OCI-LY7 (cell line): ENCODE measurements at places on chromosomes 1 and 21.

DNA sequence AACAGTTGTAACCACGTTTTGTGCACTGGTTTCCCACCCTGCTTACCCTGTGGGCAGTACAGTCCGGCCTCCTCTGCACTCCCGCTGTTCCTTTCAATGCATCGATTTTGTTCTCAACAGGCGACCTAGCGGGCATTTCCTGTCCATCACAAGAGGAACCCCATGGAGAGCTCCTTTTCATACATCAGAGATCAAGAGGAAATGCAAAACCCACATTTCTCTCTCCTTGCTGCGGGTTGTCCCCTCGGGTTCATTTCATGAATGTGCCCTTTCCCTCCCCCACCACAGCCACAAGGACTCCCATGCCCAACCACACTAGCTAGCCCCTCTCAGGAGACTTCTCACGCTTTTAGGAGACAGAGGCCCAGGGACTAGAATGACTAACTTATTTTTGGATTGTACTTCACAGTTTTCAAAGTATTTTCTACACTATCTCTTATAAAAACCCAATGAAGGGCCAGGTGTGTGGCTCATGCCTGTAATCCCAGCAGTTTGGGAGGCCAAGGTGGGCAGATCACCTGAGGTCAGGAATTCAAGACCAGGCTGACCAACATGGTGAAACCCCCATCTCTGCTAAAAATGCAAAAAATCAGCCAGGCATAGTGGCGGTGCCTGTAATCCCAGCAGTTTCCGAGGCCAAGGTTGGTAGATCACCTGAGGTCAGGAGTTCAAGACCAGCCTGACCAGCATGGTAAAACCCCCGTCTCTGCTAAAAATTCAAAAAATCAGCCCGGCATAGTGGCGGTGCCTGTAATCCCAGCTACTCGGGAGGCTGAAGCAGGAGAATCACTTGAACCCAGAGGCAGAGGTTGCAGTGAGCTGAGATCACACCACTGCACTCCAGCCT lies 18.4 kb downstream of the ATP1A4 start:
- DNase-seq = peak; percentile 23

GRCh38 chr1:208431721-208432120 lies 187.5 kb upstream of the PLXNA2 start:
- DNase-seq = no peak

DNA sequence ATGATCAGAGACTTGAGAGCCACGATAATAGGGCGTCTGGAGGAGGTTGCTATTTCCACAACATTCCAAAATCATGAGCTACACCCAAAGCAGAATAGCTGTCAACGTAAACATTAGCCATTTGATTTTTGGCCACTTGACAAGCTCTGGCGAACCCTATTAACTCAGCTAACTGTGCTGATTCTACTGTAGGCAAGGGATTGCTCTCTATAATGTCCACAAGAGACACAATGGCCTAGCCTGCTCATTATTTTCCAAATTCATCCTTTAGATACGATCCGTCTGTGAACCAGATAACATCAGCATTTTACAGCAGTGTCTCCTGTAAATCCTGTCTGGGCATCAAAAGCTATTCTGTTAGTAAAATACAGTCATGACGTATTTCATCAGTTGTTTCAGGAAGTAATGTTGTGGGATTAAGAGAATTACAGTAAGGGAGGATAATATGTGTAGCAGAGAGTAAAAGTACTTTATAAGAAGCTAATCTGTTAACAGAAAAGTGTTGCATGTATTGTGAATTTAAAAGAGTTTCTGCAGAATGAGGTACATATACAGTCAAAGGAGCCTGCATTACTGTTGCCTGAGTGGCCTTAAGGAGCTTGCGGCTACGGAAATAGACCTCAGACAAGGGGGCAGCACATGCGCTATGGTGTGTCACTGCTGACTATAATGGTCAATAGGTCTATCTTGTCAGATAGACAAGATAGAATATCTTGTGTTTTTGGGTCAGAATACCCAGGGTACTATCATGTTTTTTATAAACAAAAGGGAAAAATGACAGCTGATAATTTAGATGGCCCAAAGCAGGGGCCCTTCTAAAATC lies 44.9 kb upstream of the TINAGL1 start:
- DNase-seq = no peak

DNA sequence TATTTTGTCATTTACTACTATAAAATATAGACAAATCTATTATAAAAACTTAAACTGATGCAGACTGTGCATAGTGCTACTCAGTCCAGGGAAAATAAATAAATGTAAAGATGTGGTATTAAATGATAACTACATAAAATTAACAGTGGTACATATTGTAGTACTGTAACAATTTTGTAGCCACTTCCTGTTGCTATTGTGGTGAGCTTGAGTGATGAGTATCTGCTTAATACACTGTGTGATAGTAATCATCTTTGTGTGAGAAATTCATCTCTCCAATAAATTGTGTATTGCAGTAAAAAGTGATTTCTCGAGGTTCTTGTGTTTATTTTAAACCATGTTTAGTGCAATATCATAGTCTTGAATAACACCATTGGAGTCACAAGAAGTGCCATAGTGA lies 353.4 kb upstream of the ZRANB2 start:
- DNase-seq = no peak

GRCh38 chr21:33075128-33075527 lies 5.2 kb downstream of the OLIG1 start:
- DNase-seq = no peak

- no peak for DNase-seq
Measured at GRCh38 chr1:224923726-224924125, 5.7 kb upstream of the DNAH14 start.

GRCh38 chr1:224673141-224673540 lies 57.0 kb downstream of the CNIH3 start:
- no peak for DNase-seq

DNA sequence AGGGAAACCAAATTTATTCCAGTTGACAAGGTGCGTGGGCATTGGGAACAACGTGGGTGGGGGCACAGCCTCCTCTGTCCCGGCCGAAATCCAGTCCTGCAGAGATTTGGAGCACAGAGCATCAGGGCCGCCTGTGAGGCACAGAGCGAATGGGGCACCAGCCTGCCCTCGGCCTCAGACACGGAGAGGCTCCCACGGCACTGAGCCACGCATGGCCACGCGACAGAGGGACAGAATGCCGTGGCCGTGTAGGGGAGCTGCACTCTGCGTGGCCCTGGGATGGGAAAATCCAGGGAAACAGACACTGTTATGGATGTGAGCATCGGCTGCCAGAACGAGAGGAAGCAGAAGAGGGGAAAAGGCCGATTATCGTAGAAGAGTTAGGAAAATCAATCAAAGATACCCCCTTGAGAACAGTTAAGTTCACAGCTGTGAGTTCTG lies 13.5 kb upstream of the C1orf159 start:
- no peak for DNase-seq

DNA sequence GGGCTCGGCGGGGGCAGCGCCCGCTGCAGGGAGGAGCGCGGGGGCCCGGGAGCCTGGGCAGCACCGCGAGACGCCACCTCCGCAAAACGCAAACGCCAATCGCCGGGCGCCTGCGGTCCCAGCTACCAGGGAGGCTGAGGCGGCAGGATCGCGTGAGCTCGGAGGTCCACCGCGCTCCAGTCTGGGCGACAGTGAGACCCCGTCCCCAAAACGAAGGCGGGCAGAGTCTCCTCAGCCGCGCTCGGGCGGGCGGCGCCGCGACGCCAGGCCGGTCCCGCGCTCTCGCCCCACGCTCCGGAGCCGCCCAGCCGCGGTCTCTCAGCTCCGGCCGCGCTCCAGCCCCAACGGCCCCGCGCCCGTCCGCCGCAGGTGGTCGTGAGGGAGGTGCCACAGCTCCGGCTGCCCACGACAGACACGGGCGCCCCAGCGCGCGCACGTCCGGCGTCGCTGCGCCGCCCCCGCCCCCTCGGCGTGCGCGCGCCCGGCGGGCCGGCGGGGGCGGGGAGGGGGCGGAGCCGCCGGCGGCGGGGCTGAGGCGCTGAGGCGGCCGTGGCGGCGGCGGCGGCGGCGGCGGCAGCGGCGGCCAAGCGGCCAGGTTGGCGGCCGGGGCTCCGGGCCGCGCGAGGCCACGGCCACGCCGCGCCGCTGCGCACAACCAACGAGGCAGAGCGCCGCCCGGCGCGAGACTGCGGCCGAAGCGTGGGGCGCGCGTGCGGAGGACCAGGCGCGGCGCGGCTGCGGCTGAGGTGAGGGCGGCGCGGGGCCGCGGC lies at the start of gene ADARB1:
Gene ADARB1, plus strand, starts transcription at position 533 of the 770 bp plus-strand sequence. CDS start 97,077 bp downstream, outside the sequence.
- DNase-seq = peak; percentile 85

- DNase-seq = no peak
Measured at GRCh38 chr1:116586741-116587143, 15.9 kb upstream of the CD58 start.

DNA sequence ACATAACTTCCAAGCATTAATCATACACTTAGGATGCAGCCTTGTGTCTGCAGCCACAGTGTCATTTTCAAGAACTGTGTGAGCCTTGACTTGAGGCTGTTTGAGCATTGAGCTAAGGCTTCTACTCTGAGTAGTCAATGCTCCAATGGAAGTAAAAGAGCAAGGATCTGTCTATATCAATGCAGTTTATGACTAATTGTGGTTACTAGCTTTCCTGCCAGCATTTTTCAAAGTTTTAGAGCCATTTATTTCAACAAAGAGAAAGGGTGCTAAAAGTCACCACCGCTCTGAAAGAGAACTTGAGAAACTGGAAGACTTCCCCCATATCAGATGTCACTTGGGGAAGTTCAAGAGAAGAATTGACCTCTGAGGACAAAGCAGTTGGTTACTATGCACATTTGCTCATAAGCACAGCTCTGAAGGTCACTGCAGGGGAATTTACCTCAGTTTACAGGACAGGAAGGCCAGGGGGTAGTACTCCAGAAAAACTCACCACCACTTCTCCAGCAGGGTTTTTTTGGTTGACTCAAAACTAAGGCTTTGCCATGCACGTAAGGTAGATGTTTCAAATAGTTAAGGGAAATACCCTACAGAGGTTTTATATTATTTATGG lies 24.5 kb upstream of the RGS1 start:
- DNase-seq = no peak

DNA sequence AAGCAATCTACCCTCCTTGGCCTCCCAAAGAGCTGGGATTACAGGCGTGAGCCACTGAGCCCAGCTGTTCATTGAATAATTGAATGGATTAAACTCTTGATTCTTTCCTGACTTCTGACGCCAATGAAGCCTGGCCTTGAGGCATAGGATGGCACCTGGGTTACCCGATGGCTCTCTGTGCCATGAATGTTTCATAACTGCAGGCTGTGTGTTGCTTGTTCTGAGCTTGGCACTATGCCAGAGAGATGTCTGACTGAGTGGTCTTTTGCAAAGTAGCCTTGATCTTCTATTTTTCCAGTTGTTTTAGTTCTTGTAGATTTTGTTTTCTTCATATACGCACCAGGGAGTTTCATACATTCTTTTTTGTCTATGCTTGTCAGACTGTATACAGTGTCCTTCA lies 38.5 kb upstream of the AK4 start:
- no peak for DNase-seq

DNA sequence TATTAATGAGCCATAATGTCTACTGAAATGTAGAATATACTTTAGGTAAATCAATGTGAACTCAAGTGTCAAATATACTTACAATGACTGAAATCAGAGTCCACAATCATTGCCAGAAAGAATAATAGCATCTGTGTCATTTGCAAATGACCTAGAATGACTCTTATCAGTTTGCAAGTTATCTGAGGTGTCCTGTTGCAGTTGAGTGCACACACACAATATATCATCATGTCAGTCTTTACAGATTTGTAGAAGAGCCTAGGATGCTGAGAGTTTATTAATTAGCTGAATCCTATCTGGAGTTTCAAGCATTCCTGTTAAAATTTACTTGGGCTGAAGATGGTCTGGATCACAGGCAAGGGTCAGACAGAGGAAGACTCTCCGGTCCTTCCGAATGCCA lies 324.0 kb upstream of the GREM2 start:
- no peak for DNase-seq

DNA sequence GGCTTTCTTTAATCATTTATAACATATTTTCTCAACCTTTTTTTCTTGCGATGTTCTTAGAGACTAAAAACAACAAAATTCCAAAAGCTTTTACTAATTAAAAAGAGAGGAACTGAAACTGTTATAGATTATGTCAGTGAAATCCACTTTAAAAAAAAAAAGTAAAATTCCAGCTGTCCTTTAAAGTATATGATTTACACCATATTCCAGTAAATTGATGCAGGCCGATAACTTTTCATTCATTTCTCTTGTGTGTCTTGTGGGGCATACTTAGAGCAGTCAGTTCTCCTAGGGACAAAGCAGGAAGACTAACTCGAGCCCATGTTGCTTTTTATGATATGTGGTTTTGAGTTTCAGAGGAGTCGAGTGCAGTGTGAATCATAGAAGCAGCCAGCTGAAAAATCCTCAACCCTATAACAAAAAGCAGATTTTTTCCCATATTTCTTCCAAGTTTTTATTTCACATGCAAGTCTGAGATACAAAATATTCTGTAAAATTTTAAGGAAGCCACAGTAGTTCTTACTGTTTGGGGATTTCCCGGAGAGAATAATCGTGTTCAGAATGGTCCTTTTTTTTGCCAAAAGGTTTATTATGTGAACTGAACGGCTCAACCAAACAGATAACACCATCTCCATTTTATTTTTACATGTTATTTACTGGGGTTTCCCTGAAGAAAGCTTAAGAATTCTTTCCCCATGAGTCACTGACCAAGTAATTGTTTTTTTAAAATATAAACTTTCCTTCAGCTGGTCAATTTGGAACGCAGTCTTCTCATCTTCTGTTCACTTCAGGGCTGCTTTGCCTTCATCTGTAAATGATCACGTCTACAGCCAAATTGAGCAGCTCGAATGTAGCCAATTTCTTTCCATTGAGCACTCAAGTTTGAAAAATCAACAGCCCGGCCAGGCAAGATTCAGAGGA lies 77.0 kb upstream of the C1orf105 start:
- DNase-seq = no peak

- no peak for DNase-seq
Measured at GRCh38 chr1:59057211-59057694, 239.6 kb upstream of the FGGY start.

GRCh38 chr1:244839656-244840055 lies 4.2 kb downstream of the COX20 start:
- no peak for DNase-seq

DNA sequence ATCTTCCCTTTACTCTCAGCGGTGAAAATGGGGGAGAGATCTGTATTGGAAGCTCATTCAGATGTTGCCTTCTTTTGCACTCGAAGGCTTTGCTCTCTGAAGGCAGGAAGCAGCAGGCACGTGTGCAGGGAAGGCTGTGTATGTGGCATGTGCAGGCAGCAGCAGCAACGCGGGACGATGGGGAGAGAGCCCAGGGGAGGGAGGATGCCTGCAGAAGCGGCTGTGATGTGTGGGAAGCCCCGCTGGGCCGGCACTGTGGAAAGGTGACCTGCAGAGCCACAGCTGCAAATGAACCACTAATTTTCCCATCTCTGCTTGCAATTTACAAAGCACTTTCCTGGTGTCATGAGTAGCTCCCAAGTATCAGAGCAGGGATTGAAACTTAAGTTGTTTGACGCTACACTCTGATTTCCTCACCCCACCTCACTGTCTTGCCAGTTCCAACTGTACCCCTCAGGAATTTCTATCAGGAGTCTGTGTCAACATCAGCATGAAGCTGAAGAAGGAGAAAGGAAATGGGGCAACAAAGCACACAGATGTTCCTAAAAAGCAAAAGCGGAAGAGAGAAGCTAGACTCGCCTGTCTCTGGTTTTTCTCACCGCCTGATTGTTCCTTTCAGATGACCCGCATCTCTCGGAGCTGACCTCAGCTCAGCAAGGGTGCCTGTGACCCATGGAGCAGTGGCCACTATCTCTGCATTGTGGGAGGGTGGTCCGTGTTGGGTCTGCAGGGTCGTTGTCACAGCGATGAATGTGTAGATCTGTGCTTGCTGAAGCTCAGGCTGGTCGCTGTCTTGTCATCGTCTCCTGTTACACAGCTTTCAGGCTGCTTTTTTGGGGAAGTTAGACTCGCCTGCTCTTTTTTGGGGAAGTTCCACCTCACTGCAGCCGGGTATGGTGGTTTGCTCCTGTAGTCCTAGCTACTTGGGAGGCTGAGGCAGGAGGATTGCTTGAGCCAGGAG lies 156.1 kb downstream of the KIF26B start:
- peak; percentile 4 for DNase-seq
